ENCODE measurements at places on chromosomes 16 and 17. TPM values are rescaled to one million over a fixed set of nuclear protein-coding genes. Genes with fewer than 3 reads are reported as not detected.
A peak's percentile ranks its signal among the peaks of the same experiment; 100 is the strongest.

CKLF gene
- total RNA-seq: 163 TPM

GRCh38 chr17:13240851-13241250 lies 223.0 kb upstream of the ELAC2 start:
- no peak for DNase-seq

GRCh38 chr17:17915183-17915582 lies 57.0 kb downstream of the TOM1L2 start:
- no peak for DNase-seq

- DNase-seq: no peak
These were observed 84.8 kb downstream of the CDYL2 start for GRCh38 chr16:80719573-80719972.

DNA sequence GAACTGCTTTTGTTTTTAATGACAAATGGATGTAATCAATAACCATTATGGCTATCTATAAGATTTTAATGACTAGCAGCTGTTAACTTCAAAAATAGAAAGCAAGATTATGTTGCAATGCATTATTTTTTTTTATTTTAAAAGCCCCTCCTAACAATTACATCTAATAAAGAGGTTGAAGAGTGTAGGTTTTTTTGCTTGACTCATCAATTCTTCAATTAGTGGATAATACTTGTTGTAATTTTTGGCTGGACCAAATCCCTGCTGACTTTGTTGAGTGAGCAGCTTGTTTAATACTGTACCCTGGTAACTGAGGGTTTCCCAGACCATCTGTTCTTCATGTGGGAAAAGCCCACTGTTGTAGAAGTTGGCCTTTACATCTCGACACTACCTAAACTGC lies 24.2 kb downstream of the KRT25 start:
- DNase-seq: no peak

DNA sequence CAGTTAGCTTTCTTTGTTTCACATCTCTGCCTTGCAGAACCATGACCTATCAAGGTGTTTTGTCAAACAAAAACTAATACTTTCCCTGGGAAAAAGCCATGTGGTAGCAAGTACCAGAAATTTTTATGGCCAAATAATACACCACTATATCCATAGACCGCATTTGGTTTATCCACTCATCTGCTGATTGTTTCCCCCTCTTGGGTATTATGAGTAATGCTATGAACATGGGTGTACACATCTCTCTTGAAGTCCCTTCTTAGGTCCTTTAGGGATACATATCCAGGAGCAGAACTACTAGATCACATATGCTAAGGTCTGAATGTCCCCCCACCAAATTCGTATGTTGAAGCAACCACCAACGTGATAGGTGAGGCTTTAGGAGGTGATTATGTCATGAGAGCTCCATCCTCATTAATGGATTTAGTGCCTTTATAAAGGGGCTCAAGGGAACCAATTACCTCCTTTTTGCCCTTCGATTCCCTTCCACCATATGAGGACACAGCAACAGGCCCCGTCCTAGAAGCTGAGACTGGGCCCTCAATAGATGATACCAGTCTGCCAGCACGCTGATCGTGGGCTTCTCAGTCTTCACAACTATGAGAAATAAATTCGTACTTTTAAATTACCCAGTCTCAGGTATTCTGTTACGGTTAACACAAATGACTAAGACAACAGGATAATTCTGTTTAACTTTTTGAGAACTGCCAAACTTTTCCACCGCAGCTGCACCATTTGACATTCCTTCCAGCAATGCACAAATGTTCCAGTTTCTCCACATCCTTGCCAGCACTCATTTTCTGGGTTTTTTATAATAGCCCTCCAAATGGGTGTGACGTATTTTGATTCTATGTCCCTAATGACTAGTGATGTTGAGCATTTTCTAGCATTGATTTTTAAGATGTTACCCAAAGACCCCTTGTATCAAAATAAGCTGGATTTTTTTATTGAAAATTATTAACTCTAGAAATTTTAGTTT lies 30.0 kb downstream of the SIAH1 start:
- no peak for DNase-seq

DNA sequence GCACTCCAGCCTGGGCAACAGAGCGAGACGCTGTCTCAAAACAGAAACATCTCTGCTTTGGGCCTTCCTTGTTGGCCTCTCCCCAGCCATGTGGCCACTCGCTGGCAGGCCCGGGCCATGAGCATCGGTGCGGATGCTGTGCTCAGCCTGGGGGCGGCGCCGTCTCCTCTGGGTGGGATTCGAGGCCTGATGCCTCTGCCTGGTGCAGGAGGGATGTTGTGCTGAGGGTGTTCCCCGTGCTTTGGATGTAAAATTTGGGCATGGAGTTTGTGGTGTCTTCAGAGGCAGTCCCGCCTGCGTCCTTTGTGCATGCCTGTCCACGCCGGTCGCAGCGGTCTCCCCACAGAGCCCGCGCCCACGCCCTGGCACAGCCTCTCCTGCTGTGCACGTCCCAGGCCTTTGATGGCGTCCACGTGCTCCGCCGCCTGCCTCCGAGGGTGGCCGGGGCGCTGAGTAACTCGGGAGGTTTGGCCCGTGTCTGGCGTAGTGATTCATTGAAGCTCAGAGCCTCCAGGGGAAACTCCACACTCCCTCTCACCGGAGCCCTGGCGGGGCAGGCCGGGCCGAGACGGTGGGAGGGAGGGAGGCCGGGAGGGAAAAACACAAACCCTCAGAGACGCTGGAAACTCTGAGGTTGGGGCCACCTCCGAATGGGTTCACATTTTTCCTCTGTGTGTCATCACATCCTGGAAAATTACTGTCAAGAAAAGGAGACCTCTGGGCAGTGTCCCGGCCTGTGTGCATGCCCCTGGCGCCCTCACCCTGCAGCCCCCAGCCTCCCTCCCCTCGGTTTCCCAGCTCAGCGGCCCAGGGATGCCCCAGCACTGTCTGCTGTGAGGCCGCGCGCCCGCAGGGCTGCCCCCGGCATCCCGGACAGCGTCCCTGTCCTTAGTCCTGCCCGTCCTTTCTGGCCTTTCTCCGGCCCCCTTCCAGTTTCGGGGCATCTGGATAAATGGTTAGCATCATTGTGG lies 19.0 kb downstream of the CENPX start:
- peak; percentile 90 for DNase-seq

RAB11FIP4 gene
- total RNA-seq: 4.8 TPM

DNA sequence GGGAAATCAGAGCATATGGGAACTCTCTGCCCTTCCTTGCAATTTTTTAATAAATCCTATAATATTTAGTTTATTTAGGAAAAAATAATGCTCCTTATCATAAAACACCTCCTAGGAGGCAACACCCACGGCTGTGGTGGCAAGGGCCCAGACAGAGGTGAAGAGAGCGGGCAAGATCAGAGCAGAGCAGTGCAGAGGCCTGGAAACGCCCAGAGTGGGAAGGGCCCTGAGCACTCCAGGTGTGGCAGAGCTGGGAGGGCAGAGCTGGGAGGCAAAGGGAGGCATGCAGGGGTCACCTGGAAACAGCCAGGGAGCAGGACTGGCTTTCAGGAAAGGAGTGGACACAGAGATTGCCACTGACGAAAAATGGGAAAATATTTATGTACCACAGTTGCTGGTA lies 17.3 kb downstream of the FBXO31 start:
- no peak for DNase-seq

DNA sequence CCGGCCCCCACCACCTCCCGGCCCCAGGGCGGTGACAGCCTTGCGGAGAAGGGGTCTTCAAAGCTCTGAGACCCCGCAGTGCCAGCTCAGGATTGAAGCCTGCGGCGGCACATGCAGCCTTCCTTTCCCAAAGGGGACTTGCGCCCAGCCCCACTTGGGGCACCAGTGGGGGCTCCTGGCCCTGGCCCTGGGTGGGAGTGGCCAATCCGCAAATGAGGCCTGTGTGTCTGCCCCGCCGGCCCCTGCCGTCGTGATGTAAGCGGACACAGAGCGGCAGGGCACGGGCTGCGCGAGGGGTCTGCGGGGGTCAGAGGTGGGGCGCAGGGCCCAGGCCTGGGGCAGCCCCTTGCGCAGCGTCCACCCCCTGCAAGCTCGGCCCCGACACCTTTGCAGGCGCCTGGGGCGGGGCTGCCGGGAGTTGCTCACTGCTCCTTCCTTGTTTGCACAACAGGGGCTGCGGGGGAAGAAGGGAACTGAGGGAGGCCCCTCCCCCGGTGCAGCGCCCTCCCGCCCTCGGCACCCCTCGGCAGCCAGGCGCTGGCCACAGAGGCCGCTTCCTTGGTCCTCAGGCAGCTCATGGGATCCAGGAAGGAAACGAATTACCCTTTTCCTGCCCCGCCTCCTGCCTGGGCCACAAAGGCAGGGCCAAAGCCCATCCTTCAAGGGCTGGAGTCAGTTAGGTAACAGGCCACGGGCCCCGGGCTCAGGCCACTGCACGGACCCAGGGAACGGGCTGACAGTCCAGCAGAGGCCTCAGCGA lies 2.9 kb downstream of the SLC16A3 start:
- peak; percentile 71 for DNase-seq

DNA sequence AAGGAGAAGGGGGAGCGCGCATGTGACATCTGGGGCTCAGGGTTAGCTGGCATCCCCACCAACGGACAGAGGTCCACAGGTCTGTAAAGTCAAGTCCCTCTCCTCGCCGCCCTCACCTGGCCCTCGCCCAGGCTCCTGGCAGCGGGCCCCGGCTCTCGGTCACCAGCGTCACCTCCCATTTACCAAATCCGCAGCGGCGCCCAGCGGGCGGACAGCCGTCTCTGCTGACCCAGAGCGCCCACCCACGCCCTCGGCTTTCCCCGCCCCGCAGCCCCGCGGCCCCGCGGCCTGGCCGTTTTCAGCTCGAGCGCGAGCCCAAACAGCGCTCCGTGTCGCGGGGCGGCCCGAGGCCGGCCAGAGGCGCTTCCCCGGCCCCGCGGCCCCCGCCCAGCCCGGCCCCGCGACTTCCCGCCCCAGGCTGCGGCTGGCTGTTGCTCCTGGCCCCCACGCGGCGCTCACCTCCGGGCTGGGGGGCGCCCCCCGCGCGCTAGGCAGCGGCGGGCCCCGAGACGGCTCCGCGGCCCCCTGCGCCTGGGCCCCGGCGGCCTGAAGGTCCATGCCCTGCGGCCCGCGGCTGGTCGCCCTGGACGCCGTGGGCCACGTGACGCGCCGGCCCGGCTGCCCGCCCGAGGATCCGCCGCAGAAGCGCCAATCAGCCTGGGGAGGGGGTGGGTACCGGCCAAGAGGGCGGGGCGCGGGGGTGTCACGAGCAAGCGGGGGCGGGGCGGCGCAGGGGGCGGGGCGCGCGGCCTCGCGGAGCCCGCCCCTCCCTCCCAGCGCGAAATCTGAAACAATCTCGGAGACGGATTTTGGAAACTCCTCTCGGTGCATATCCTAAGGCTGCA lies at the start of gene COPRS:
COPRS (minus strand) TSS at position 603 of the 845 bp plus-strand sequence; CDS start at position 558, 45 bp downstream.
- DNase-seq: peak; percentile 70

GRCh38 chr16:53084746-53085334 lies 30.0 kb downstream of the CHD9 start:
- DNase-seq: no peak

GRCh38 chr16:13376174-13376573 lies 474.8 kb downstream of the SHISA9 start:
- no peak for DNase-seq

- DNase-seq: no peak
These were observed 9.8 kb downstream of the SLC7A6OS start for GRCh38 chr16:68300734-68301459.

DNA sequence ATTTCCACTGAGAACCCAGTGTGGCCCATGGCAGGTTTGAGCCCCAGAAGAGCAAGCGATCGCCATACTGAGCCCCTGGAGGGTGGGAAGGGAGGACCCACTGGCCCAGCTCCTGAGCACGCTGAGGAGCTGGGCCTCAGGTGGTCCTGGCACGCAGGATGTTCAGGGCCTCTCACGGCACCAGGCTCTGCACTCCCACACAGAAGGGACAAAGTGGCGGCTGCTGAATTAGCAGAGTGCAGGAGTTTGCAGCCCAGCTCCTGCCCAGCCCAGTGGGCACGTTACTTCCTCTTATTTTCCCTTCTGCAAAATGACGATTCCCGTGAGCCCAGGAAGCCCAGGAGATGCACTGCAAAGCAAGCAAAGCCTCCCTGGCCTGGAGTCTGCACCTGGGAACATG lies 42.3 kb upstream of the MTSS2 start:
- DNase-seq: no peak

- peak; percentile 45 for DNase-seq
These were observed 40.5 kb downstream of the MYH3 start for GRCh38 chr17:10616502-10617119.

- no peak for DNase-seq
These were observed at the start of gene KRT25 for GRCh38 chr17:40755231-40755630. Gene KRT25 (minus strand): TSS chr17:40755331. CDS start chr17:40755271, 60 bp downstream.

DNA sequence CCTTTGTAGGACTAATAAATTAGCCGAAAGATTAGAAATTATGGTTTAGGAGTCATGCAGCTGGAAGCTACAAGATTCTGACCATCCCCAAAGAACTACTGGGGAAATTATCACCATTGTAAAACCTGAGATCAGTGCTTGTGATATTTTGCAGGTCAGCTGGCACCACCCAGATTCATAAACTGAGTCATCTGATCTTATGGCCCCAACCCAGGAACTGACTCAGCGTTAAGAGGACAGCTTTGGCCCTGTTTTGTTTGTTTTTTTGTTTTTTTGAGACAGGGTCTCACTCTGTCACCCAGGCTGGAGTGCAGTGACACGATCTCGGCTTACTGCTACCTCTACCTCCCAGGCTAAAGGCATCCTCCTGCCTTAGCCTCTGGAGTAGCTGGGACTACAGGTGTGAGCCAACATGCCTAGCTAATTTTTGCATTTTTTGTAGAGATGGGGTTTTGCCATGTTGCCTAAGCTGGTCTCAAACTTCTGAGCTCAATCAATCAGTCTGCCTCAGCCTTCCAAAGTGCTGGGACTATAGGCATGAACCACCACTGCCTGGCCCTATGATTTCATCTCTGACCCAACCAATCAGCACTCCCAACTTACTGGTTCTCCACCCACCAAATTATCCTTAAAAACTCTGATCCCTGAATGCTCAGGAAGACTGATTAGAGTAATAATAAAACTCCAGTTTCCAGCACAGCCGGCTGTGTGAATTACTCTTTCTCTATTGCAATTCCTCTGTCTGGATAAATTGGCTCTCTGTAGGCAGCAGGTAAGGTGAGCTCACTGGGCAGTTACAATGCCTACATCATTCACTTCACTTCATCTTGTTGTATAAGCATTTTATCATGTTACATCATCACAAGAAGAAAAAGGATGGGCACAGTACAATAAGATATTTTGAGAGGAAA lies 79.4 kb upstream of the KSR1 start:
- no peak for DNase-seq

- no peak for DNase-seq
These were observed 5.8 kb downstream of the SYT17 start for GRCh38 chr16:19173649-19174383.

DNA sequence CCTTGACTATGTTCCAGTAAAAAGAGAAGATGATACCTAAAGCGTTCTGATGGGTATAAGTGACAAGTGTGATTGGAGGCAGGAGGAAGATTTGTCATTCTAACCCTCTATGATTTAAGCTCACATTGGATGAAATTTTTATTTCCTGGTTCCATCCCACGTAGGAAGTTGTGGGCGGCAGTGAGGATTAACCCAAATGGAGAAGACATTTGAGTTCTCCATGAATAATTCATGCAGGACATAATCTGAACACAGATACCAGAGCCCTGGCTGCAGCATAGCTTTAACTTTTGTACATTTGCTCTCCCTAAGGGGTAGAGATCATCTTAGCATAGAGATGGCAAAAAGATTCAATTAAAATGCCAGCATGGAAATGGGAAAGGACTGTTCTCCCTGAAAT lies 146.3 kb downstream of the SLC39A11 start:
- no peak for DNase-seq
